CD4-positive, alpha-beta T cell treated with Interleukin-1 beta for 1 hour (primary cell): ENCODE measurements at places on chromosomes 6 and 20.
A peak's percentile ranks its signal among the peaks of the same experiment; 100 is the strongest.

DNA sequence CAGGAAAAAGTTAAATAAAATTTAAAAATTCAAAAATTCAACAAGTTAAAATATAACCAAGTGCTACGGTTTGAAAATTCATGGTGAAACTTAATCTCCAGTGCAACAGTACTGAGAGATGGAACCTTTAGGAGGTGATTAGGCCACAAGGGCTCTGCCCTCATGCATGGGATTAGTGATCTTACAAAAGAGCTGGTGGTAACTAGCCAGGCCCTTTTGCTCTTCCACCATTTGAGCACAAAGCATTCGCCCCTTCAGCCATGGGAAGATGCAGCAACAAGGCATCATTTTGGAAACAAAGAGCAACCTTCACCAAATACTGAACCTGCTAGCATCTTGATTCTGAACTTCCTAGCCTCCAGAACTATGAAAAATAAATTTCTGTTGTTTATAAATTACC is 80.9 kb downstream of the RNGTT start:
- no peak for DNase-seq

GRCh38 chr6:151036869-151037680 is 171.6 kb downstream of the MTHFD1L start:
- DNase-seq = no peak

- no peak for DNase-seq
Measured at GRCh38 chr6:159999240-159999671, 30.4 kb downstream of the IGF2R start.

DNA sequence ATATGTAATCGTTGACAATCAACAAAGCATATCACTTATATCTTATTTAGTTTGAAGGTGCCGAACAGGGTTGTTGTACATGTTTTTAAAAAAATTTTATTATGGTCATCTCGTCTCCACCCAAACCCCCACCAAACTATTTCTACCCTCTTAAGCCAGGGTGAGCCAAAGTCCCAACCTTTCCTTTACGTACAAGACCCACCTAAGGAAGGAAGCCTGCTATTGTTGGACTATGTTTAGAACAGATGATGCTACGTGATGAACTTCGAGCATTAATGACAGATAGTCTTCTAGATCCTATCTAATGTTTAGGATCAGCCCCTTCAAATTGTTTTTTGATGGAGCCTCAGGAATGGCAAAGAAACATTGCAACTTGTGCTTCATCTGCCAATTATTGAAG is 44.4 kb downstream of the CLIC5 start:
- no peak for DNase-seq

DNA sequence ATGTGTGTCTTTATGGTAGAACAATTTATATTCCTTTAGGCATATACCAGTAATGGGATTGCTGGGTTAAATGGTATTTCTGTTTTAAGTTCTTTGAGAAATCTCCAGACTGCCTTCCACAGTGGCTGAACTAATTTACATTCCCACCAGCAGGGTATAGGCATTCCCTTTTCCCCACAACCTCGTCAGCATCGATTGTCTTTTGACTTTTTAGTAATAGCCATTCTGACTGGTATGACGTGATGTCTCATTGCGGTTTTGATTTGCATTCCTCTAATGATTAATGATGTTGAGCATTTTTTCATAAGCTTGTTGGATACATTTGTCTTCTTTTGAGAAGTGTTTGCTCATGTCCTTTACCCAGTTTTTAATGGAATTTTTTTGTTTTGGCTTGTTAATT is 5.3 kb upstream of the TASP1 start:
- no peak for DNase-seq

GRCh38 chr20:3172933-3173609 is at the start of gene LZTS3:
Gene LZTS3 (minus strand): TSS chr20:3173549. CDS start chr20:3167163, 6,386 bp downstream.
- DNase-seq = peak; percentile 92

GRCh38 chr20:53294804-53295203 is 298.8 kb downstream of the ZNF217 start:
- DNase-seq = no peak

- no peak for DNase-seq
Measured at GRCh38 chr20:3454831-3455230, 16.0 kb upstream of the ATRN start.

DNA sequence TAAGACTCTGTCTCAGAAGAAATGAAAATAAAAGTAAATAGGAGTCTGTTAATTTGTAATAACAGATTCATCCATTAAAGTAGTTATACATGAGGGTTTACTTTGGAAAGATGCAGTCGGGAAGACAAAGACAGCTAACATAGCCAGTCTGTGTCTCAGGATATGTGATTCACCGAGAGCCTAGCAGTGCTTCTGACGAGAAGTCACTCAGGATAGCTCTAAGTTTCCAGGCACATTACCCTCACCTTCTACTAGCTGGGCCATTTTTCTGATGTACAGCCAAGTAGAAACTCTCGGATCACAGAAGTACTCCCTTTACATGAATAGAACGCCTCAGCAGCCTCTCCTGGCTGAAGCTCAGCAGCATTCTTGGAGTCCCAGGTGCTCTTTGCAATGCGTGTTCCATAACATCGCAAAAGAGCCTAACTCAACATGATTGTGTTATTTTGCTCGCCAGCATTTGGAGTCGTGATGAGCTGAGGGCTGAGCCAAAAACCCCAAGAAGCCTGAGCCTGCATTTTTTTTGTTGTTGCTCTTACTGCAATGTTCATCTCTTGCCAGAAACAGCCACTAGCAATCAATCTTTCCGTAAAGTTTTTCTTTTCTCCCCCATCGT is 22.4 kb upstream of the TASP1 start:
- DNase-seq = no peak

GRCh38 chr6:45378334-45378926 is 696 bp upstream of the SUPT3H start:
- peak; percentile 29 for DNase-seq

DNA sequence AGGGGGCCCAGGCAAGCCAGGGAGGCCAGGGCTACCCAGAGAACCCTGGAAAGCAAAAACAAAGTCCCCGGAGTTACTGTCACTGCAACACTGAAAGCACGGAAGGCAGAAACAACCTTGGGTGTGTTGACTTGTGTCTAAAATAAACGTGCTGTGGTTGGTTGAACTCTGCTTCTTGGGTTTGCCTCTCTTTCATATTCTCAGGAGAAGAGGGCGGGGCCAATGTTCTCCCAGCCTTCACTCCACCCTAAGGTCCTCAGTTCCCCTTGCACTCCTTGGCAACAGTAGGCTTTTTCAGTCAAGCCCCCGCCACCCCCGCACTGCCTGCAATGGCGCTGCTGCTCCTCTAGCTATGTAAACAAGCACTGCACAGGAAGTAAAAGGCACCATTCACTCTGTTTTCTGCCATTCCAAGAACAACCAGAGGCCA is 60.9 kb downstream of the COL9A1 start:
- DNase-seq = no peak

DNA sequence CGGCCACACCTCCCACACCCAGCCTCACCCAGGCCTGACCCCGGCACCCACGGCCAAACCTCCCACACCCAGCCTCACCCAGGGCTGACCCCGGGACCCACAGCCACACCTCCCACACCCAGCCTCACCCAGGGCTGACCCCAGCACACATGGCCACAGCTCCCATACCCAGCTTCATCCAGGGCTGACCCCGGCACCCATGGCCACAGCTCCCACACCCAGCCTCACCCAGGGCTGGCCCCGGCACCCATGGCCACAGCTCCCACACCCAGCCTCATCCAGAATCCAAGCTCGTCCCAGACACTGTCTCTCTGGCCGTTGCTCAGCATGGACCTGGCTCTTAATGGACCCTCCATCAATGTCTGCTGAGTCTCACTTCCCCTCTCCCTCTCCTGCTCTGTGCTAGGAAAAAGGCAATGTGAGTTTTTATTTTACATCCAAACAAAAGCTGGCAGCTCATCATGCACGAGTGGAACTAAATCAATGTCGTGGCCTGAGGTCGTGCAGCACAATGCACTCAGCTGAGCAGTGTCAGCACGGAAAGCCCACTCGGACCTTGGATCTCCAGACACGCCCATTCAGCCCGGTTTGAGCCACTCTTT is 36.1 kb downstream of the NINL start:
- no peak for DNase-seq

DNA sequence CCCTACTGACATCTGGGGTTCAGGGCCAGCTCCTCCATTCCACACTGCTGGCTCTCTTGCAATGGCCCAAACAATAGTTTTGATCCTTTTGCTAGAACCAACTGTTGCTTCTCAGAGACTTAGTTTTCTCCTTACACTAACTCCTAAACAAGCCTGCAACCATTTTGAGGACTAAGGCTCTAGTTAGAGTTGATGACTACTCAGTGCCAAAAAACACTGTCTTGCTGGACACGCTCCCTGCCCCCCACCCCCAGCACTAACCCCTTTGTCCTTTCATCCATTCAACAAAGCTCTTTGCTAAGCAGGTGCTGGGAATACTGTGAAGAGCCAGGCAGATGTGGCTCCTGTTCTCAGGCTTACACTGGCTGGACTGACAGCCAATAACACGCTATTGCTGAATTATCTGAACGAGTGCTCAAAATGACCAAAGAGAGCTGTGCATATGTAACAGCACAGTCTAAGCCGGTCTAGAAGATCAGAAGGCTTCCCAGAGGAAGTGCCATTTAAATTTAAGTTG is 17.6 kb downstream of the GCLC start:
- DNase-seq = no peak

GRCh38 chr20:51801823-51802123 is 548 bp downstream of the SALL4 start:
- DNase-seq = no peak

GRCh38 chr20:39019805-39020325 is 57.7 kb downstream of the DHX35 start:
- DNase-seq = no peak

DNA sequence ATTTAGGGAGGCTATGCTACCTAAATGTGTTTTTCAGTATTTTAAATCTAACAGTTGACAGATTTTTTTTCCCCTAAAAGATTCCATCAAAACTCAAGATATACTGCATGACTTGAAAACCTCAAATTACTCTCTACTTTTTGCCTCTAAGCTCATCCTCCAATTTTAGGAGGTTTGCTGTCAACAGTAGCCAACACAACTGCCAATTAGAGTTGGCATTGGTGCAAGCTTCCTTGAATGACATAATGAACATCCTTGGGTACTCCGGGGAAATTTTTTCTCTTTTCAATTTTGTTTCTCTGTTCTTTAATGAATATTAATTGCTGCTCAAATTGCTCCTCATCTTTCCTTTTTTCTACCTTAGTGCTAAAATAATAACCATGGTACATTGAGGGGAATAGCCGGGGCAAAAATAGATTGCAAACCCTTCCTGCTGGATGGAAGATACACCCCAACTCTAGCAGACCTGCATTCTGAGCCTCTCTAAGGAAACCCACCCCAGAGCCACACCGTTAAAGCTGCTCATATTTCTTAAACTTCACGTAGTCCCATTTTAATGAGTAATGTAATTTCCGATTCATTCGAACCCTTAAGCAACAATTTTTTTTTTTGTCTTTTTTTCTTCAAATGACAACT is 34.3 kb downstream of the SLC22A23 start:
- no peak for DNase-seq

- no peak for DNase-seq
Measured at GRCh38 chr20:35468671-35469334, 13.4 kb downstream of the CEP250 start.

GRCh38 chr20:57391439-57392301 is 474 bp downstream of the RBM38 start:
- peak; percentile 38 for DNase-seq

DNA sequence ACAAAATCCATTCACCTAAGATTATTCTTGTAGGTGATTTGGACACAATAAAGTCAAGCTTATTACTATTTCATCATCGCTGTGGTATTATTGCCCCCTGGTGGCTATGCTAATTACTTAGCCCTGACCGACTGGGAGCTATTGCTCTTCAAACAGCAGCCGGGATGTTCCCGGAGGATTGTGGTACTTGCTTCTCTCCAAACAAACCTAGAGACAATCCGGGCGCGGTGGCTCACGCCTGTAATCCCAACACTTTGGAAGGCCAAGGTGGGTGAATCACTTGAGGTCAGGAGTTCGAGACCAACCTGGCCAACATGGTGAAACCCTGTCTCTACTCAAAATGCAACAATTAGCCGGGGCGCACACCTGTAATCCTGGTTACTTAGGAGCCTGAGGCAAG is 15.4 kb upstream of the STMND1 start:
- no peak for DNase-seq

- no peak for DNase-seq
Measured at GRCh38 chr6:57048577-57048976, 2.1 kb downstream of the KIAA1586 start.

- no peak for DNase-seq
Measured at GRCh38 chr20:51660672-51661608, 107.2 kb downstream of the ATP9A start.

DNA sequence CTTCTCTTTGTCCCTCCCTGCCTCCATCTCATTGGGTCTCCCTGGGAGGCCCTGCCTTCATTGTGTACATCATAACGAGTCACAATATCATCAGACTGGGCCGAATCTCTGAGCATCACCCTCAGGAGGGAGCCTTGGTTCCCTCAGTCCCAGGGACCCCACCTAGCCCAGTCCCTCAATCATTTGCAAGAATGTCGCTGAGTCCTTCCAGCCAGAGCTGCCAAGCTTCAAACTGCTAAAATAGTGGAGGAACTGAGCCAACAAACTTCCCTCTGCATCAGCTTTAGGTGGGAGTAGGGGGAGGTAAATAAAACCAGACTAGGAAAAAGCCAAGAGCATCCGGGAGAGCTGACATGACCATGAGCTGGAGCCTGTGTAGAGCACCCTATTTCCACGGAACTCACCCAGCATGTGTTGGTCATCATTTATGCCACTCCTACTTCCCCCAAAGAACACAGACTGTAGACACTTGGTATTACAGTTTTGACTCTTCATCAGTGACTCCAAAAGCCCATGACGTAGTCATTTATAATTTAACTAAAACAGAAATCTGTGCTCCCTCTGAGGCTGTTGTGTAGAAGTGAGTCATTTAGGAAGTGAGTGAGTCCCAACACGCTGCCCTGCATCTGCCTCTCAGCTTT is 28.8 kb upstream of the IL17A start:
- DNase-seq = no peak

- DNase-seq = no peak
Measured at GRCh38 chr6:140225701-140226436, 851.4 kb upstream of the CITED2 start.

- DNase-seq = no peak
Measured at GRCh38 chr20:944774-945410, 28.8 kb upstream of the ANGPT4 start.

DNA sequence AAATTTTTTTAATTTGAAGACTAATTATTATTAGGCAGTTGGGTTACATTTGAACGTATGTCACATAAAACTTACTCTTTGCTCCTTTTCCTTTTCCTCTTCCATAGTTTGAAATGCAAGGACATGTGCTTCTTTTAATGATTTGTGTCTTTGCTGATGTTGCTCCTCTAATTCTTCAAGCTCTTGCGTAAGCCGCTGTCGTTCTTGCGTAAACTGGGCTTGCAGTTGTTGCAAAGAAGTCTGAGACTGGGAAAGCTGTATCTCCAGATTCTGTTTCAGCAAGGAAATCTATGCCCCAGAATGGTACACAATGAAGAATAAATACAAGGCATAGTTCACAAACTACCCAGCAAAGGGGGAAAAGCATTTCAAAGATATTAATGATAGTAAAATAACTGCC is 45.1 kb upstream of the MCM9 start:
- peak; percentile 5 for DNase-seq

- DNase-seq = no peak
Measured at GRCh38 chr6:135534773-135535380, 37.3 kb upstream of the AHI1 start.
